Astrocyte (in vitro differentiated cells and primary cell): ENCODE measurements at places on chromosomes 16 and 17.

- DNase-seq, result peak; percentile 34
Observed at GRCh38 chr16:78122774-78123315, 23.4 kb downstream of the WWOX start.

- DNase-seq, result no peak
Observed at GRCh38 chr16:88057656-88058055, 106.4 kb downstream of the BANP start.

DNA sequence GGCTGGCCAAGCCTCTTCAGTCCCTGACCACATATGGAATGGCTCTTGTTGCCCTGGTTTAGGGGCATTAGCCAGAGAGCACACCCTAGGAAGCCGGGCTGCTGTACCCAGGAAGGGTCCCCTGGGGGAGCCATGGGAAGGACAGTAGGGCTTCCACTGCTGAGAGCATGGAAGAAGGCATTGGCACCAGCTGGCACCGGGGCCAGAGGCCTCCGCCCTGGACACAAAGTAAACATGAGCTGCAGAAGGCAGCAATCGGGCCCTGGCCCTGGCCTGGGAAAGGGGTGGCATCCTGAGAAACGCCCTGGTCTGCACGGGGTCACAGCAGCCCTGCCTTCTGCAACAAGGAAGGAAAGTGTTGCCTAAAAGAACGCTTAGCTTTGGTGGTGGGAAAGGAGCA is 49.4 kb downstream of the VAC14 start:
- no peak for DNase-seq

- DNase-seq, result peak; percentile 42
Observed at GRCh38 chr17:4806777-4807604, at the start of gene PLD2. Gene PLD2, plus strand, starts transcription at chr17:4807152. Its CDS starts 621 bp downstream, at chr17:4807773.

- DNase-seq, result no peak
Observed at GRCh38 chr16:69706975-69707340, 19.4 kb downstream of the NQO1 start.

GRCh38 chr16:56289416-56289815 is 98.1 kb downstream of the GNAO1 start:
- DNase-seq, result no peak

DNA sequence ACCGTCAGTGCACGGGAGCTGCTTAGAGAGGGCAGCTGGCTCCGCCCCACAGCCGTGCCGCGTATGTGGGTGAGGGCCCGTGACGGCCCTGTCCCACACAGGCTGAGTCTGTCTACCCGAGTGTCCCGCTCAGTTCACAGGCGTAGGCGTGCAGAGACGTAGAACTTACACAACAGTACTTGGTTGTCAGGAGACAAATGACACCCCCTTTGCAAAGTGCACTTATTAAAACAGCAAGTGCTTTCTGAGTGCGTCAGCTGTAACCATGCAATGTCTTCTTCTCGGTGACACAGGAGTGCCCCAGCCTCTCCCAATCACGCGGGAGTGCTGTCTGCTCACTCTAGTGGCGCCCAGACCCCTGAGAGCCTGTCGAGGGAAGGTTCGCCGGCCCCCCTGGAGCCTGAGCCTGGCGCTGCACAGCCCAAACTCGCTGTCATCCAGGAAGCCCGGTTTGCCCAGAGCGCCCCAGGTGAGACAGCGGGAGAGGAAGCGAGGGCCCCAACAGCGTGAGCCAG is 64.2 kb downstream of the FOXK2 start:
- DNase-seq, result no peak

DNA sequence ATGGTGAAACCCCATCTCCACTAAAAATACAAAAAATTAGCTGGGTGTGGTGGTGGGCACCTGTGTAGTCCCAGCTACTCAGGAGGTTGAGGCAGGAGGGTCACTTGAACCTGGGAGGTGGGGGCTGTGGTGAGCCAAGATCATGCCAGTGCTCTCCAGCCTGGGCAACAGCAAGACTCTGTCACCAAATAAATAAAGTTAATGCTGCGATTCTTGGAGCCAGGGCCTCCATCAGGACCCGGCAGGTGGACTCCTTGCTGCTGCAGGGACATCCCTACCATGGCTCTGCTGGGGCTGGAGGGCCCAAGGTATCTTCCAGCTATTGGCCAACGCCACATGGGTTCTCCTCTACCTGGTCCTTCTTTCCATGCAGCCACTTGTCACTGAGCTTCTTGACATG is 82.5 kb upstream of the CACNG5 start:
- no peak for DNase-seq

DNA sequence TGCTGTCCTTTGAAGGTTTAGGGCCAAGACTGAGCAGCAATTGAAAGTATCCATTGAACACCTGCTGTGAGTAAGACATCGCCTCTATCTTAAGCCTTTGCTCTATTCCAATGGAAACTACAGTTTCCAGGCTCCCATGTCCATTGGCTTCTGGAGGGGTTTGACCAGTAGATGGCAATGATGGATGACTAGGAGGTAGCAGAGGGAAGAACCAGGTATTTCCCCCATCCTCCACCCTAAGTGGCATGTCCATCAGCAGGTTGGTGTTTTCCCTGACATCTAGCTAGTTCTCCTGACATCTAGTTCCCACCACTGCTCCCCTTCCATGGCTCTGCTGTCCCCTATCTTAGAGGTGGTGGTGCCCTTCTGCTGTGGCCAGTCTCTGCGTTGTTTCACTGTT is 58.7 kb downstream of the CENPV start:
- DNase-seq, result no peak

- DNase-seq, result peak; percentile 44
Observed at GRCh38 chr17:43753493-43754129, 5.0 kb downstream of the SOST start.

DNA sequence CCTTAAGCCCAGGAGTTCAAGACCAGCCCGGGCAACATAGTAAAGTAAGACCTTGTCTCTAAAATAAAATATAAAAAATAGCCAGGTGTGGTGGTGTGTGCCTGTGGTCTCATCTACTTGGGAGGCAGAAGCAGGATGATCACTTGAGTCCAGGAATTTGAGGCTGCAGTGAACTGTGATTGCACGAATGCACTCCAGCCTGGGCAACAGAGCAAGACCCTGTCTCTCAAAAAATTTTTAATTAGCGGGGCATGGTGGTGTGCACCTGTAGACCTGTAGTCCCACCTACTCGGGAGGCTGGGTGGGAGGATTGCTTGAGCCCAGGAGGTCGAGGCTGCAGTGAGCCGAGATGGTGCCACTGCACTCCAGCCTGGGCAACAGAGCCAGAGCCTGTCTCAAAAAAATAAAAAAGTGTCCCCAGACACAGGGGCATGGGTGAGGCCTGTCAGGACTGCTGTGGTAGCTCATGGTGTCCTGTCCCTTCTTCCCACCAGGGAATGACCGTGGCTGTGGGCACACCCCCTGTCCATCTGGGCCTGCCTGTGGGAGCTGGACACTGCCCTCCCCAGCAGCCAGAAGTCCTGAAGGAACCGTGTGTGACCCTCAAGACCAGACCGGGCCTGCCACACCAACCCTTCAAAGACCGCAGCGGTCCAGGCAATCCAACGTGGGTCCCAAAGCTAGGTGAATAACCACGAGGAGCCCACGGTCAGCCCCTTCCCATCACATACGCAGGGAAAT is 30.8 kb upstream of the GAA start:
- no peak for DNase-seq

DNA sequence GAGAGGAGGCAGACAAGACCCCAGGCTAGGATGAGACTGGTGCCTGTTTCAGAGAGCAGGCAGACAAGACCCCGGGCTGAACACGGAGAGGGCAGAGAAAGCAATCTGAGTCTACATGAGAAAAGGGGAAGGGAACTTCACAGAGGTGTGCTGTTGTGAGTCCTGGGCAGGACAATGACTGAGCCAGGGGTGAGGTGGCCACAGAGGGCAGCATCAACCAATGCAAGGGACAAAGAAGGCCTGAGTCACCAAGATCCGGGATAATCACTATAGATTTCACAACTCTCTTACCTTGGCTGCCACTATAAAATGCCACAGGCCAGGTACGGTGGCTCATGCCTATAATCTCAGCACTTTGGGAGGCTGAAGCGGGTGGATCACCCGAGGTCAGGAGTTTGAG is 89.0 kb downstream of the SLC39A11 start:
- DNase-seq, result no peak

- DNase-seq, result peak; percentile 71
Observed at GRCh38 chr17:40303708-40304551, 5.0 kb upstream of the RARA start.

- peak; percentile 56 for DNase-seq
Observed at GRCh38 chr16:85329059-85329812, 217.0 kb upstream of the CIBAR2 start.

- peak; percentile 97 for DNase-seq
Observed at GRCh38 chr16:14501331-14502255, 128.5 kb downstream of the PARN start.

DNA sequence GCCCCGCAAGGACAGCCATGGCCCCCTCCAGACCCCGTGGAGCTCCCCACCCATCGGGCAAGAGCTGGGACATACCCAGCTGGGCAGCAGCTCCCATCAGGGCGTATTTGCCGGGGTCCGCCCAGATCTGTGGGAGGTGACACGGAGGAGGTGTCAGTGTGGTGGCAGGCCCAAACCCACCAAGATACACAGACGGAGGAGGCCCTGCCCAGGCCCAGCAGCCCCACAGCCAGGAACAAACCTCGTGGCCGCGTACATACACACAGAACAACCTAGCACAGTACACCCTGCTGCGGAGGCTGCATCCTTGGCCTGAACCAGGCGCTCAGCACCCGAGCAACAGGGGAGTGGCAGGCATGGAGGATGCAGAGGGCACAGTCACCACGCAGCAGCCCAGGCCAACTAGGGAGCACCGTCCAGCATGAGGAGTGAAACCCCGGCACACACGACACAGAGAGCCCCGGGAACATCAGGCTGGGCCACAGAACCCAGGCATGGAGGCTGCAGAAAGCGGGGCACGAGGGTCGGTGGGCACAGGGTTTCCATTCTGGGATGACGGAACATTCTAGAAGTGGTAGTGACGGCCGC is 4.9 kb upstream of the CCDC154 start:
- DNase-seq, result no peak

DNA sequence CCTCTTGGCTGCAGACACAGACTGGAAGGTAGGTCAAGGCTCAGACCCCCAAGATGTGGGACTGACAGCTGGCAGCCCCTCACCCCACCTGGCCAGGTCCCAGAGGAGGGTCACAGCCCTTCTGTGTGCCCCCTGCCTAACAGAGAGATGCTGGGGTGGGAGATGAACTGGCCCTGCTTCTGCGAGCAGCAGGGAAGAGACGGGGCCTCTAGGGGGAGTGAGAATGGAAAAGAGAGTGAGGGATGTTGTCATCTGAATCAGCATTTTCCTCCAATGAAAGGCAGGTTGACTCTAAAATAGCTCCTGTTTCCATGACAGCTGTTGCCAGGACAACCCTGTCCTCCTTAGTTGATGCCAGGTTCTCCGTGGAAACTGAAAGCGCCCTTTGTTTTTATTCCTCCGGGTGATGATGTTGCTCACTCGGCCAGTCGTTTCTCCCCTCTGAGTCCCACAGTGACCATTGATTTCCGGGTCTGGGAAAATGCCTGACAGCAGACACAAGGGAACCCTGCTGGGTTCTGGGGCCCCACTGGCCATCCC is 4.9 kb upstream of the NDRG4 start:
- peak; percentile 98 for DNase-seq

DNA sequence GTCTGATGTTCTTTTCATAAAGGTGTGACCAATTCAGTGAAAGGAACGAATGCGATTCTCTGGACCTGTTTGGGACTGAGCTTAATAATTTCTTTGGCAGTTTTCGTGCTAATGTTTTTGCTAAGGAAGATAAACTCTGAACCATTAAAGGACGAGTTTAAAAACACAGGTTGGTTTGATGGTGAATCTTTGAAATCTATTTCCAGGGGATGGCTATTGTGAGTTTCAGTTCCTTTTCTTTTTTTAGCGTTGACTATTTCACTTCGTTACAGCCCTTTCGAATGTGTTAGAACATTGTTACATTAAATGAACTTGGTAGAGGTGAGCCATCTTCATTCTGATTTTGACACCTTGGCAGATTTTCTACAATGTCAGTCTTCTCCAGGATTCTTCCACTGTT is 1.2 kb downstream of the TNFRSF17 start:
- no peak for DNase-seq

GRCh38 chr16:27571433-27572326 is 21.7 kb downstream of the KATNIP start:
- no peak for DNase-seq

DNA sequence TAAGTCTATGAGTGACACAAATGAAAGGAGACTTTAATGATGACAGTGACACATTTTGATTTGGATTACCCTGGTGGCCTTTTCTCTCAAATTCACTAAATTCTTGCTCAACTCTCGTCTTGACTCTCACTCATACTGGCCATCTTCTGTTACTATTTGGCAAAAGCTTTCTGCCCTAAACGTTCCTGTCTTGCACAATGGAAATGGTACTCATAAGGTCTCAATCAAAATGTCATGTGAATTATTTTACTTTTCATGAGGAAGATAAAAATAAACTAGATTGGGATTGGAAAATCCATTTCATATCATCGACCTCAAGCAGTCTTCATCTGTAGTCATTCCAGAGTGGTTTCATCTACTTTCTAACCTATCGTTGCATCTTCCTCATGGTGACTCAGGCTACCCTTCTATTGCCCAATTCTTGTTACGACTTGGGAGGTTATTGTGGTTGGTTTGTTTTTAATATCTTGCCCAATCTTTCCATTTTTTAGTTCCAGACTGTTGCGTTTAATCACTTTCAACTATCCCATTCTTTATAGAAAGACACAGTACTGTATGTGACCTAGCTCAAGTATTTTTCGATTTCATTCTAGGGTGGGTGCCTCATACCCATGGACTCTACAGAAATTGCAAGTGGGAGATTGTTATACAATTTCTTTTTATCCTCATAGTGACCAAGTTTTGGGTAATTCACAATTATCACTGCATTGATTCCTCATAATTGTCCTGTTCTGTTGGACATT is 317.2 kb upstream of the KCNJ16 start:
- peak; percentile 89 for DNase-seq

GRCh38 chr16:426115-426905 is 861 bp downstream of the RAB11FIP3 start:
- no peak for DNase-seq

DNA sequence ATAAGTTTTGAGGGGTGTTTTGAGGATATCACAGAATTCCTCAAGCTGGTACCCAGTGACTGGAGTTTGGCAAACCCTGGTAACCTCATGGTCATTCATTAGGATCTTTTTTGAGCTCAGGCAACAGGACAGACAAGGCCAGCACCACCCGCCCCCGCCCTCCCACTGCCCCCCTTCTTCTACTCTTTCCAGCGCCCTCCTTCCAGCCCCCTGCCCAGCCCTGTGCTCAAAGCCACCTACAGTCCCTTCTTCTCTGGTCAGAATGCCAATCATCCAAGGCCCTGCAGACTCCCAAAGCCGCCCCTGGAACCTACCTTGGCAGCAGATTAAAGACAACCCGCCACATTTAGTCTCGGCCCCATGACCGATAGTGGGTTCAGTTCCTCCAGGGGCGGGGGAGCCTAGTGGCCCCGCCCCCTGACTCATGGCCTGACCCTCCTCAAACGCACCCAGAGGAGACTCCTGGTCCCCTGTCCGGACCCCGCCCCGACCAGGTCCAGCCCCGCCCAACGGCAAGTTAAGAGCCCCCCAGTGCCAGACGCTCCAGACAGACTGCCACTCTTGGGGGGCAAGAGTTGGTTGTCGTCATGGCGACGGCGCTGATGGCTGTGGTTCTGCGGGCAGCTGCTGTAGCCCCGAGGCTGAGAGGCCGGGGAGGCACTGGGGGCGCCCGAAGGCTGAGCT is at the start of gene NAGS:
TSS of gene NAGS (plus strand) at position 546 of the 684 bp plus-strand sequence. CDS start at position 588, 42 bp downstream.
- no peak for DNase-seq

- no peak for DNase-seq
Observed at GRCh38 chr17:22703786-22704441, 1011.6 kb downstream of the KCNJ18 start.
